A549 treated with AZD2906 at 1 μM for 4 hours (cell line): ENCODE measurements at places on chromosomes 2 and 18. TPM values are rescaled to one million over a fixed set of nuclear protein-coding genes. Genes with fewer than 3 reads are reported as not detected.

Gene AQP12A
- not detected in 5 replicates for total RNA-seq

Gene G6PC2
- total RNA-seq: not detected in 5 replicates

Gene REG3G
- not detected in 5 replicates for total RNA-seq

Gene RAX
- total RNA-seq: 0.01 TPM in 1 of 5 replicates, not detected in the others

Gene DLGAP1
- total RNA-seq: 0.01 to 0.06 TPM in 2 of 5 replicates, not detected in the others

Gene HOXD10
- total RNA-seq: 4.4 to 5.7 TPM (median 5.2 TPM) in 5 replicates

Gene CFLAR
- total RNA-seq: 86.9 to 124 TPM (median 99.4 TPM) in 5 replicates

Gene PLCL1
- total RNA-seq: 0.02 TPM in 1 of 5 replicates, not detected in the others
